ENCODE measurements at places on chromosomes 5 and 9.

- DNase-seq = peak; percentile 89
Measured at GRCh38 chr5:140322751-140323731, 20.1 kb upstream of the PFDN1 start.

DNA sequence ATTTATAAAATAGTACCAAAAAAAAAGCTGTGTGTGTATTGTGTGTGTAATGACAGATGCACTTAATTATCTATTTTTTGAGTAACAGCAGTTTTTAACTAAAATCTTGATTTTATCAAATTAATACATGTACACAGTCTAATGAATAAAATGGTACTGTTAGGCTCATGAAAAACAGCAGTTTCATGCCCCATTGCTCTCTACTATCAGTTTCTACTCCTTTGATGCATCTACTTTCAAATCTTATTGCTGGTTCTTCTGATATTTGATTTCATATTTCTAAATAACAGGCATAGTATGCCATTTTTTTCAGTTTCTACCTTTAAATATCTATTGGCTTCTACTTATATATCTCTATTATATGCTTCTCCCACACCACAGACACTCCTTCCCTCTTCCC is 117.4 kb downstream of the CCDC171 start:
- no peak for DNase-seq

DNA sequence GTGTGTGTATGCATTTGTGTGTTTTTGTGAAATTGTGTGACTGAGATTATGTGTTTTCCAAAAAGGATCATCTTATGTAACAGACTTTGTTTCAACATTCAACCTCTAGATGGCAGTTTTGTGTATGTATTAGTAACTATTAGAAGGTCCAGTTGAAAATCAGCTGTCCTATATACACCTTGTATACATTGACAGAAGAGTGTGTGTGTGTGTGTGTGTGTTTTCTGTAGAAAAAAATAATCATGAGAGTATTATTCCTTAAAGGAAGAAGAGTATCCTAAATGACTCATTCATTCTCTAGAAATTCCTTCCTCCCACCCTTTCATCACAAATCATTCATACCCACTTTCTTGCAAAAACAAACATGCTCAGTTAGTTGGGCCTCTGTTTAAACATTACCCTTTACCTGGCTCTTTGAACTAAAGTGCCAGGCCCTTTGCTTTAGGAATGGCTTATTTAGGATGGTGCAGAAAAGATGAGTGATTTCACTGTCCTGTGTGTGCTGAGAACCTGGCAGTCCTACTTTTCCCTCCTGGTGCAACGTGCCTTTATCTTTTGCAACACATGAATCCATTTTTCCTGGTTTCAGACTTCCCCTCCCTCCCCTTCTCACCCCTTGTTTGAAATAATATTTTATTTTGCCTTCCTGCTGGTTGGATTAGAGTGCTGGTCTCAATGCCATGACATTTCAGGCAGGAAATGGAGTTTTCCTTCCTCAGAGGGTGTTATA is 152.2 kb downstream of the ARHGAP26 start:
- no peak for DNase-seq

- no peak for DNase-seq
Measured at GRCh38 chr5:35036536-35036935, 11.2 kb downstream of the AGXT2 start.

DNA sequence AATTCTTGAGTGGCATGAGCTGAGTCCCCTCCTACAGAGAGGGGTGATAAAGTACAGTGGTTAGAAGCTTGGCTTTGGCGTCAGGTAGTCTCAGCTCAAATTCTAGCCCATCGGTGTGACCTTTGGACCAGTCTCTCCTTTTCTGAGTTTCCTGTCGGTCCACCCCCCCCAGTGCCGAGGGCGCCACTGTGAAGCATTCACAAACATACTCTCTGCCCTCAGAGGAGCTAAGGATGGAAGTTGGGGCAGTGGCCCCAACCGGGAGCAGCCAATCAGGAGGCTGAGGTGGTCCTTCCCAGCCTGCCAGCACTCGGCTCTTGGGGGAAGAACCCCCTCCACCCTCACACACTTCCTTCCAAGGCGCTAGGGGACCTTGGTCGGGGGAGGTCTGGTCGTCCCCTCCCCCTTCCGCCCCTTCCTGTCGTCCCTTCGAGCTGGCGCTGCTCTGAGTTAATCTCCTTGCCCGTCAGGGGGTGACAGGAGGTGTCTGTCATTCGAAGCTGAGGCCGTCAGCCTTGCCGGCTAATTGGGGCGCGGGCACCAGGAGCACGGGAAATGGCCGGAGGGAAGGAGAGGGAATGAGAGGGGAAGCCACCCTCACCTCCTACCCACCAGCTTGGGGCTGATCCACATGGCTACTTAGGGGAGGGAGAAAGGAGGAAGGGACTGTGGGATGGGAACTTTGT is 53.0 kb downstream of the CXXC5 start:
- no peak for DNase-seq

GRCh38 chr5:73296772-73297171 is 123.8 kb downstream of the TMEM174 start:
- DNase-seq = no peak

- DNase-seq = no peak
Measured at GRCh38 chr9:136172412-136173079, 32.4 kb downstream of the LHX3 start.

DNA sequence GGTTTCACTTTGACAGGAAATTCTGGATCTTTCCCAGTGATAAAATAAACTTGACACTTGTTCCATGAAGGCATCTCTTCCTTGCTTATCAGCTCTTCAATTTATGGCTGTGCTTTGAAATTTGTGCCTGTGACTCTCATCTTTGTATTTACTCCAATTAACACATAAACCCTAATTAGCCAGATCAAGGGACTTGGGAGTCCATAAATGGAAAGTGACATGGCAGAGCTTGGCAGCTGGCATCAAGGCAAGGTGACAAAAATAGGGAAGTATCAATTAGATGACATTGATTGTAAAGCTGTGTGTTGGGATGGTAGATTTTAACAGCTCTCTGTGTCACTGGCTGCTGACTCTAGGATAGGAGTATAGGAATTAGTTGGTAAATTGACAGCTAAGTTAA is 133.9 kb downstream of the PBX3 start:
- no peak for DNase-seq

DNA sequence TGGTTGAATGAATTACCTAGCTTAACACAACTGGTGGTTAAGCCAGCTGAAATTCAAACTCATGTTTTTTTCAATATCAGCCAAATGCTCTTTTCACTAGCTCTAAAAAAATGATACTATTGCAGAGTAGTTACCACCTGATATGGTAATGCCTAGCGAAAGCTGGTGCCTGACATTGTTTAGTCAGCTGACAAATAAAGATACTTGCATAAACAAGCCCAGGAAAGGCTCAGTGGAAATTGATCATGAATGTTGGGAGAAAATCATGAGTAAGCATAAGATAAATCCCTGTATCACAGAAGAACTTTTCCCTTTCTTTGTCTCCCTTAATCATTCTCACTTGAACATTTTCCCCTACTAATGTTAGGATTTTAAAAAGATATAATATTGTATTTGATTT is 54.6 kb downstream of the FGF10 start:
- no peak for DNase-seq

DNA sequence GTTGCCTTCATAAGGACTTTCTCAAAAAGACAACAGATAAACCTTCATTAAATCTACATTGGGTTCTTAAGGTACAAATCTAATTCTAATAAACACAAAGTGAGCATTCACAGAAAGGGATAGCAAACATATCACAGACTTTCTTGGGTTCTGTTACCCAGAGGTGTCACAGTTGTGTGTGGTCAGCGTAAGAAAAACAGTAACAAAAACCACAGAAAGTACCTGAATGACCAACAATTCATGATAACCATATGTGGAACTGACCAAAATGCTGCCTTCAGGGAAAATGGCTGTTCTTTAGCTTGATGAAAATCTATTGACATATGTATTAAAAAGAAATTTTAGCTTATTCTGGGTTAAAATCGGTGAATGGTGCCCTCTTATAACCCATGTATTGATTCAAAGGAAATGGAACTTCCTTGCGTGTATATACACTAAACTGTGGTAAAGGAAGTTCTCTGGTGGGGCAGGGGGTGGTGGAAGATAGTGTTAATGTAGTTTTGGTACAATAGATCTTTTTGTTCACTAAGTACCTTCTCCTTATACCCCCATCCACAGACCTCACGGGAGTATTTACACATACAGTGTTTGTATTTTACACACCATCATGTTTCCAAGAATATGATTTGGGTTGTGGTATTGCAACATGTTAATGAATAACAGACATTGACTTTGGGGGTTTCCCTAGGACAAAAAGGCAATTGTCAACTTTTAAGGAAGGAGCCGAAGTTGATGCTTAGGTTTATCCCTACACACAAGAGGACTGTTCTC is 152.5 kb downstream of the APBA1 start:
- DNase-seq = no peak

- no peak for DNase-seq
Measured at GRCh38 chr5:105877592-105877991, 1793.1 kb downstream of the EFNA5 start.

- DNase-seq = no peak
Measured at GRCh38 chr9:93577975-93578682, 1.7 kb downstream of the PHF2 start.
